Glomerular endothelial cell (primary cell): ENCODE measurements at places on chromosomes 4 and X.

- no peak for DNase-seq
Measured at GRCh38 chrX:48719958-48720357, 23.4 kb downstream of the SUV39H1 start.

GRCh38 chr4:173165706-173166105 is 2.9 kb upstream of the GALNT7 start:
- no peak for DNase-seq

- DNase-seq, result no peak
Measured at GRCh38 chr4:113657586-113658233, 103.8 kb downstream of the CAMK2D start.

GRCh38 chr4:89263265-89263664 is 44.3 kb downstream of the GPRIN3 start:
- DNase-seq, result no peak

DNA sequence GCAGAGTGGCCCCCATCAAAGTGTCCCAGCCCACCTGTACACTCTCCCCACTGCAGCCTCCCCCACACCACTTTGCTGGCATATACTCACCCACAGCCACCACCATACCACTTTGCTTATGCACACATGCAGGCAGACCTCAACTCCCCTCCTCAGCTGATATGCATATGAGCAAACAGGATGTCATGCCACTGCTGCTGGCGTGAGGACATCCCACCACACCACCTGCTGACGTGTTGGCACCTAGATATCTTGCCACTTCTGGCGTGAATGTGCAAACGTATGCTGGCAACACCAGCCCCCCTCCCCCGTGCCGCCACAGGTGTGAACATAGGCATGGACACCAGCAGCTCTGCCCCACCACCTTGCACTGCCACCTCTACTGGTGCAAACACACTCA is 22.4 kb upstream of the MAGEA8 start:
- no peak for DNase-seq

GRCh38 chrX:65642914-65643491 is 24.5 kb upstream of the MSN start:
- DNase-seq, result no peak

GRCh38 chr4:122997463-122998101 is 75.2 kb upstream of the NUDT6 start:
- no peak for DNase-seq

DNA sequence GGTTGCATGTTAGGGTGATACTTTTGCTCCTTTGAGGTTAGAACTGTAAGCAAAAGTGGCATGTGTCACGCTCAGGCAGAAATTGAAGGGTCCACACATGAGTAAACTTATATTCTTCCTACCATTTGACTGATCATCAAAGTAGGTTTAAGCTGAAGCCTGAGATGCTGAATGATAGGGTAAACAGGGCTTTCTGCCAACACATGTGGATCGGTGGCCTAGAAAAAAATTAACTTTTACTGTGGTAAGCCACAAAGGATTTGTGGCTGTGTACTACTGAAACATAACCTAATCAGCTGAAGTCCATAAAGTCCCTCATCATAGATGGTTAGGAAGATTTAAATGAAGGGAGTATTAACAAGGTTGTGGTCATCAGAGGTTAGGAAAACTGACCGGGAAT is 1070.1 kb downstream of the STPG2 start:
- DNase-seq, result no peak

- no peak for DNase-seq
Measured at GRCh38 chrX:144730471-144730870, 516.8 kb upstream of the SPANXN1 start.

DNA sequence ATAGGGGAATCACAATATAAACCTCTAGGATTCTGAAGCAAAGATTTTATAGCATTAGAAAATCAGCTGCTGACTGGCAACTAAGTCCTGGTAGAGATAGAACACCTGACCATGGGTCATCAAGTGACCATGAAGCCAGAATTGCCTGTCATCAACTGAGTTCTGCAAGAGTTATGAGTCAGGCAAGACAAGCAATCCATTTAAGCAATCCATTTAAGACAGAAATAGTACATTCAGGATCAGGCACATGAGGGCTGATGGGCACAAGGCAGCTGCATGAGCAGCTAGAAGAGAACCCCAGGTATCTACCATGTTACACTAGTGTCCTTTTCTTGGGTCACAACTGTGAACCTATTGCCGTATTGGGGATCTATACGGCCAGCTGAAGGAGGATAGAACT is 98.9 kb downstream of the SPRY1 start:
- no peak for DNase-seq

DNA sequence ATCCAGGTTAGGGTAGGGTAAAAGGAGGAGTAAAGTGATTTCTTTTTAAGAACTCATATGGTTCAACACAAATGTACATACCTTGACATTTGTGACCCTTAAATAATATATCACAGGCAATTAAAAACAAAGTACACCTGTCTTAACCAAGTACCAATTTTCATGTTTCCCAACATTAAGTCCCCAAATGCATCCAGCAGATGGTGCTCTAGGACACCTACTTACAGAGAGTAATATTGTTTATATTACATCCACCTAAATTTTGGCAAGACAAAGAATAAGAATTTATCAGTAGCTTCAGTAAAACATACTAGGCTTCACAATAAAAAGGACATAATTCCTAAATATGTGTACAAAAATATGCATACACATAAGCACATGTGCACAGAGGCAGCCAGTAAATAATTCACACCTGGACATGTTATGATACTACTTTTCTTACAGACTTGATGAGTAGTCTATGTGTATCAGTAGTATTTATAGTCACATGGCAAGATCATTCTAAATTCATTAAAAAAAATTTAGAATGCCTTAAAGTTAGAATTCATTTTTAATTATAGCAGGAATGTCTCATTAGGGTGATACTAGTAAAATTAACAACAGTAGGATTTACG is 219.7 kb downstream of the DCLK2 start:
- no peak for DNase-seq
